Stimulated activated CD8-positive, alpha-beta memory T cell treated with anti-CD3 and anti-CD28 coated beads, Interleukin-12 subunit alpha, Interleukin-12 subunit beta, amount 100 ng/mL, for 1 hour (primary cell): ENCODE measurements at places on chromosomes 1 and 21.
A peak's percentile ranks its signal among the peaks of the same experiment; 100 is the strongest.

DNA sequence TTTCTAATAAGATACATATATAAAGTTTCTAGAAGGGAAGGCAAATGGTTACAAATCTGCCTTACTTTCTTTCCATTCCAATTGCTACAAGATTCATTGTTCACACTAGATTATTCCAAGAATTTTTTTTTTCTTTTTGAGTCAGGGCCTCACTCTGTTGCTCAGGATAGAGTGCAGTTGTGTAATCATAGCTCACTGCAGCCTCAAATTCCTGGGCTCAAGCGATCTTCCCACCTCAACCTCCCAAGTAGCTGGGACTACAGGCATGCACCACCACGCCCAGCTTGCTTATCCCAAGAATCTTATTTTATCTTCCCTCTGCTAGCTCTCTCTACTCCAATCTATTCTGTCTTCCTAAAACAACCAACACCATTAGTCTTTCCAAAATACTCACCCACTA, 81.8 kb downstream of the KIAA0319L start:
- DNase-seq: no peak

GRCh38 chr1:232450615-232451014, 179.3 kb downstream of the SIPA1L2 start:
- DNase-seq: no peak

DNA sequence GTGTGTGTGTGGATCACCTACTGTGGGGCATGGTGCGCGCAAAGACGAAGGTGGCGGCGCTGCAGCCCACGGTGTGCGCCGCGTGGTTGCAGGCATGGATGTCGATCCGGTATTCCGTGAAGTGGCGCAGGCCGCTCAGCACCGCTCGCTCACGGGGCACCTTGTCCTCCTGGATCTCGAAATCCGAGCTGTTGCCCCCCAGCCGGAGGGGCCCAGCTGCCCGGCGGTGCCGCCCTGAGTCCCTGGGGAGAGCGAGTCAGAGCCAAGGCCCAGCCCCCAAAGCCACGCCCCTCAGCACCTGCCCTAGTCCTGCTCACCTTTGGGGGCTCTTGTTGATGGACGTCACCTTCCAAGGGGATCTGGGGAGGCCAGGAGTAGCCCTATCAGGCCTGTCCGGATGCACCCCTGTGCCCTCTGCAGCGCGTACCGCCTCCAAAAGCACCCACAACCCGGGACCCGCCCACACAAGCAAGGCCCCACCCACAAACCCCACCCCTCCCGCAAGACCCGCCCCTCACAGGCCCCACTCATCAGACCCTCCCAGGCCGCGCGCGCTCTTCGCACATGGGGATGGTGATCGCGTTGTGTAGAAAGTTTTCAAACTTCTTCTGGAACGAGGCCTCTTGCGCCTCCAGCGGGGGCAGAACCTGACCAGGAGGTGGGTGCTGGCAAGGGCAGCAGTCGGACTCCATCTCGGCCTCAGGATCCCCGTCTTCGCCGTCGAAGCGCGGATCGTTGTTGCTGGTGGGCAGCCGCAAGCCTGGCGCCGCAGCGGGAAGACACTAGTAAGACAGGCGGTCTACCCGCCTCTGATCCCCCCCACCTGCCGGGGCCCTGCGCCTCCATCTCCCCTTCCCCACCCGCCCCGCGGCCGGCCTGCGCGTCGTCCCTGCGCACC, 13.6 kb downstream of the INSRR start:
- DNase-seq: no peak

DNA sequence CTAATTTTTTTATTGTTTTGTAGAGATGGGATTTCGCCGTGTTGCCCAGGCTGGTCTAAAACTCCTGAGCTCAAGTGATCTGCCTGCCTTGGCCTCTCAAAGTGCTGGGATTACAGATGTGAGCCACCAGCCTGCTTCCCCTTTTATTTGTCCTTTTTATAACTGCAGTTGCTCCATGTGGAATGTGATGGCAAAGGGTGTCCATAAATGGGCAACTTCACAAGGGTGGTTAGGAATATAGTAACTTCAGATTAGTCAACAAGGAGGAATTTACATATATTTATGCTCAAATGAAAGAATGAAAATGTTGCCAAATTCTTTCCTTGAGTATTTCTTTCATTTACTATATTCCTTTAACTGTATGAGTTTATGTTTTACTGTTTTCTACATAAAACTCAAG, 182.9 kb downstream of the BACH1 start:
- no peak for DNase-seq

- no peak for DNase-seq
Measured at GRCh38 chr1:34176830-34177603, at the start of gene C1orf94. Gene C1orf94 (plus strand): TSS chr1:34176907. CDS start chr1:34177790, 883 bp downstream.

GRCh38 chr21:33135925-33136324, 66.0 kb downstream of the OLIG1 start:
- no peak for DNase-seq

DNA sequence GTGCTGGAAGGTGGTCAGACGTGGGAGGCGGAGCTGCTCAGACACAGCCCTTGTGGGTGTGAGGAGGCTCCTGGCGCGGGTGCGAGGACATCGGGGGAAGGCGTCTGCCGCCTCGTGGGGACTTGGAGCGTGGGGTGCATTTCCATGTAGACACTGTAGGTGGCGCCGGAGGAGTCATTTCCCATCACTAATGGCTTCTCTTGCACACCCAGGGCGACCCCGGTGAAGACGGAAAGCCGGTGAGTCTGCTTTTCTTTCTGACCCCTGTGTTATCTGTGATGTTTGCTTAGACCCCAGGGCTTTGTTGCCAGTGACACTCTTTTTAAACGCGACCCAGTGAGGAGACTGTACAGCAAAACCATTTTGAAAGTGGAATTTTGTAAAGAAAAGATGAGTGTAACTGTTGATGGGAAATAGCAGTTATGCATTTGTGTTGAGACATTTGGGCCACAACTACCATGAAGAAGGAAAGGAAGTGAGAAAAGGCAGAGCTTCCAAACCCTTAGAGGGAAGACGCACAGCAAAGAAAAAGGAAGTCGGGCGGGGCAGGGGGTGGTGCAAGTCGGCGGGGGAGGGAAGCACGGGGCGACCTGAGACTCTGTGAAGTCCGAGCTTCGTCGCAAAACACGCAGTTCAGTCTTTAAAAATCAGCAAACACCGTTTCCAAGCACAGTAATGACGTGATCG, 64.0 kb downstream of the SLC19A1 start:
- peak; percentile 69 for DNase-seq

DNA sequence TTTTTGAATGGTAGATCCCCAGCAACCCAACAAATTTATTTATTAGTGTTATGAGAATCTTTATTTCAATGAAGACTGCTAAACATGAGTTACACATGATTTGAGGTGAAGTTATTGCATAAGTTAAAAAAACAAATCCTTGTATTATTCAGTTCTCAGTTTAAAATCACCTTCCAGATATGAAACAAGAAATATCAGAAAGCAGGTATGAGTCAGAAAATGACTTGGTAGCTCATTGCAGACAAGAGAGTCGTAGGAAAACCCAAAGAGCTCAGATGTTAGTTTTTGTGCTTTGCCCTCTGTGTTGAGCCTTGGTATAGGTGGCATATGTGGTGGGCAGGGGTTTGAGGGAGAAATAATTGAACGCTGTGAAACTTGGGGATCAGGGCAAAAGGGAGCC, 339.4 kb downstream of the BRINP3 start:
- no peak for DNase-seq

GRCh38 chr1:147669469-147670318, 630 bp downstream of the ACP6 start:
- DNase-seq: no peak

DNA sequence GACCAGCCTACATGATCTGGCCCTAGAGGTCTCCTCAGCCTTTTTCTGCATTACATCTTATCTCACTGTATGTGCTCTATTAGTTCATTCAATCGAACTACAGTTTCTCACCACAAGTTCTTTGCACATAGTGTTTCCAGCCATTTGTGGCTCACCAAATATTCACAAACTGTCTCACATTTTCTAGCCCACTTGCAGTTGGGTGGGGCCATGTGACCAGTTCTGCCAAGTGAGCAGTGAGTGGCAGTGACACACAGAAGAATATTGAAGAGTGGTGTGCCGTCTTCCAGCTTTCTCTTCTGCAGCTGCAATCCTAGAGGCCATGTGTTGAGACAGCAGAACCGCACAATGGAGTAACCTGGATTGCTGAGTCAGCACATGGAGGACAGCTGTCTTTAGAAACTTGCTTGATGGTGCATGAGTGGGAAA, 103.2 kb upstream of the ZNF644 start:
- DNase-seq: no peak

GRCh38 chr1:240255922-240256321, 164.2 kb downstream of the FMN2 start:
- no peak for DNase-seq

DNA sequence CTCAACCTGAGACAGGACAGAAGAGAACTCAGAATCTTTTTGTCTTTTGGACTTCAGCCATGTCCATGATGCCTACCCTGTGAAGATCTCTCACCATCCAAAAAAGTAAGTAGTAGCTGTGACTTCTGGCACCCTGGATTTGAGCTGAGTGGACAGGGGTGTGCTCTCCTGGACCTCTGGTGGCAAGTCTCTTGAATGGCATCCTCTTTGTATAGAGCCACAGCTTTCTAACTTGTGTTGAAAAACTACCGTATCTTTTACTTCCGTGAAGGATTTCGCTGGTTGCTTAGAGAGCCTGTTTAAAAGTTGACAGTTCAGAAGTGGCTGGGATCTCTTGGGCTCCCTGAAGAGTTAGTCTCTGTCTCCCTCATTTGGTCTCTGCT, 1.8 kb downstream of the MFN2 start:
- DNase-seq: no peak

DNA sequence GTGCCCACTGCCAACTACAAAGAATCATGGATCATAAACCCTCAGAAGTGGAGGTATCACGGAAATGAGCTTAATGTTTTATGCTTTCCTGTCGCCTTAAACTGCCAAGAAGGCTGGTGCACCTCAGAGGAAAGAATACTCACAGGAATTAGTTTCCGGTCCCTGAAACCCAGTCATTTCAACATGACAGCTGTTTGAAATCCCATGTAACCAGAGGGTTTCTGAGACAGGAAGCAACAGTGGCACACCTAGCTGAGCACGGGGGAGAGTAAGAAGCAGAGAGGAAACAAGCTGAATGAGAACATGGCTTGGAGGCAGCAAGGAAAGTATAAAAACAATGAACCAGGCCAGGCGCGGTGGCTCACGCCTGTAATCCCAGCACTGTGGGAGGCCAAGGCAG, 3.9 kb downstream of the JAK1 start:
- DNase-seq: no peak

- DNase-seq: no peak
Measured at GRCh38 chr1:115506518-115506917, 135.3 kb upstream of the VANGL1 start.

DNA sequence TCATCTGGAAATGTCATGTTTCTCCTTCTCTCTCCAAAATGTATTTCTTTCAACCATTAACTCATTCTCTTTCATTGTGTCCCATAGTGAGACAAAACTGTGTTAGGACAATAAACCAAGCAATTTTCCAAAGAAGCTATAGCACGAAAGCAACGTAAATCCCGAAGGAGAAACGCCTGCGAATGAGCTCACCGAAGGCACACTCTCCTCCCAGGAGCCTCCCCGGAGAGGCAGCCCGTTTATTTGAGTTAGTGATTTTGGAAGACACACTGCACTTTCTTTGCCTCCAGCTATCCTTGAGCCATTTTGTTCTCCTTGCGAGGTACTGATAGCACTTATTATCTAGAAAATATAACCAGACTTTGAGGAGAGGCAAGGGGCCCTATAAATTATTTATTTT, 41.2 kb downstream of the RSPH1 start:
- no peak for DNase-seq

- no peak for DNase-seq
Measured at GRCh38 chr21:31257265-31257664, 86.8 kb downstream of the TIAM1 start.

- DNase-seq: no peak
Measured at GRCh38 chr1:28451011-28451410, 54.8 kb upstream of the RCC1 start.

DNA sequence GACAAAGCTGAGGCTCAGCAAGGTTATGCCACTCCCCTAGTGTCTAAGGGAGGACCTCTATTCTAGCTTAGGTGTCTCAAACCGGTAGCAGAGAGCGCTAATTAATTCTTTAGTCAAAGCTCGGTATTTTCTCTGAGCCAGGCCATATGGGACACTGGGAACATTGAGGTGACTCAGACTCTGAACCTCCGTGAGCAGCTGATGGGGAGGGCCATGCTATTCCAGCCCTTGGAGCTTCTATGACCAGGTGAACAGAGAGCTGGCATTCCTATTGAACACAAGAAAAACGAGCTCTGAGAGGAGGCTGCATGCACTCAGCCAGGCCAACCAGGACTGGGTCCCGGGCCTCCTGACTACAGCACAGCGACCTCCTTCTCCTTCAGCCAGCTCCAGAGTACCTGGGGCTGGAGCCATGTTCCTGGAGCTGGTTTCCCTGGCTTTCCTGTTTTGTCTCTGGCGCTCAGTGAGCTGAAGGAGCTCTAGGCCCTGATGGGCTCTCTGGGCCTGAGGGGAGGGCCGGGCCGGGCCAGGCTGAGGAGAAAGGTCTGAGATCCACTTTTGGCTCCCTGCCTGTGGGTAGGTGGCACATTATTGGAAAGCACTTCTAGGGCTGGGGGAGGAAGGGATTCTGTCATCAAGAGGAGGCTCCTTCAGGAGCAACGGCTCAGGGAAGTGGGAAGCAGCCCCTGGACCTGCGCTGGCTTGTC, 37.0 kb downstream of the SLC9A1 start:
- no peak for DNase-seq

DNA sequence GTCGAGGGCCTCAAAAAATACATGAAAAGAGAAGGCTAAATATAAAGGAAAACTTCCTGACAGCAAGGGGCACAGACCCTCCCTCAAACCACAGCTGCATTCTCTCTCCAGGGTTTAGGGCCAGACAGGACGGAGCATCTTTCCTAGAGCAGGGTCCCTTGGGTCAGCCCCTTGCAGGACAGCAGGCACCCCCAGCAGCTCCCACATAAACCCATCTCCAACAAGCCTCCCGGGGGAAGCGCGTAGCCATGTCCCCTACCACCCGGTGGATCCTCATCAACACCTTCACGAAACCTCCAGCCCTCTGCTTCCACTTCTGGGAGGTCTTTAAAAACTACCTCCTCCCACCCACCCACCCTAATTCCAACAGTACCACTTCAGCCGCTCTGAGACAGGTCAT, 59.5 kb downstream of the CD46 start:
- no peak for DNase-seq

- DNase-seq: peak; percentile 34
Measured at GRCh38 chr1:151898519-151898991, 10.8 kb downstream of the THEM4 start.

DNA sequence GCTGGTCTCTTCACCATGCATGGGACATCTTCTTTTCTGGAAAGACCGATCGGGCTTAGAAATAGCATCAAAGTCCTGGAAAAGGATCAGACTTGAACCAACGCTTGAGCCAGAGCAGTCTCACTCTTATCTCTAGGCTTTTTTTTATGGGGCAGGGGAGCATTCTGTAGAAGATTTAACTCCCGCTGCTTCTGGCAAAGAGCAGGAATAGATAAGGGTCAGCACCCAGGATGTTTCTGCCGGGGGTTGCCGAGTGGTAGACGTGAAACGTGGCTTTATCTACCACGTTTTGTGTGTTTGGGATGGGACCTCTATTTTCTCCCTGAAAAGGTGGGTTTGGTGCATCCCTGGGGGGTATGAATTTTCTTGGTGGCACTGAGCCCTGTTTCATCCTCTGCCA, 18.8 kb downstream of the SPSB1 start:
- no peak for DNase-seq
